ENCODE measurements at places on chromosomes 6 and 20.

GRCh38 chr20:34971561-34972235 is 16.0 kb downstream of the MYH7B start:
- no peaks in the 10 kb centered on the region for H3K27me3 ChIP-seq
- no peak overlapping the region for H3K4me3 ChIP-seq
- no peaks in the 10 kb centered on the region for H3K4me1 ChIP-seq
- no peak overlapping the region for H3K27ac ChIP-seq
- no peak for DNase-seq

DNA sequence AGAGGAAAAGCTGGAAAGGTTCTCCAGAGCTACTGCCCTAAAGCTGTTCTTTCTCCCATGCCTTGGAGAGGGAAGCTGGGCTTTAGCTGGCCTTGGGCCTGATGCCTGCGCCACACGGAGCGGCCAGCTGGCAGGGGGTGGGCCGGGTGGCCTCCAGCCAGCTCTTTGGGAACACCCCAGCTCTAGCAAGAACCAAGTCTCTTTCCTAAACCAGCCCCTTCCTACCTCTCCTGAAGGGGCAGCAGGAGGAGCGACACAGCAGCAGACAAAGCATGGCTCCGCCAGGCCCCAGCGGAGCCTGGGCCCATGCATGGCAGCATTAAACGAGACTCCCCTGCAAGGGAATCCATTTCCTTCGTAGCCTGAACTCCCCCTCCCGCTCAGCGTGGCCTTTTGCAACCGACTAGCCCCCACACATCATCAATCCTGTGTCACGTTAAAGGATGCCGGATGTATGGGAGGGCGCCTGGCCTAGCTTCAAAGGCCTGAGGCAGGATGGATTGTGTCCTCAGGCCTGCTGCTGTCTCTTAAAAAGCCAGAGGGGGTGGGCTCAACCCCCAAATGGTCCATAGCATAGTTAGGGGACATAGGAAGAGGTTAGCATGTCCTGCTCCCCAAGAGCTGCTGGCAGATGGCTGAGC is 14.0 kb downstream of the MRPS18A start:
- no peaks in the 10 kb centered on the region for H3K4me1 ChIP-seq
- no peak for DNase-seq
- H3K36me3 ChIP-seq: peaks cover 9% of the 10 kb centered on the region
- no peaks in the 10 kb centered on the region for H3K27me3 ChIP-seq
- H3K4me3 ChIP-seq: no peak overlapping the region
- no peak overlapping the region for H3K27ac ChIP-seq

GRCh38 chr20:62835931-62836861 is 19.3 kb downstream of the COL9A3 start:
- DNase-seq: no peak
- no peaks in the 10 kb centered on the region for H3K4me1 ChIP-seq
- H3K4me3 ChIP-seq: no peak overlapping the region
- H3K27me3 ChIP-seq: no peaks in the 10 kb centered on the region
- no peaks in the 10 kb centered on the region for H3K36me3 ChIP-seq

- DNase-seq: no peak
- H3K36me3 ChIP-seq: no peaks in the 10 kb centered on the region
- peaks cover 15% of the 10 kb centered on the region for H3K4me1 ChIP-seq
- no peak overlapping the region for H3K27ac ChIP-seq
- H3K4me3 ChIP-seq: no peak overlapping the region
- H3K27me3 ChIP-seq: no peaks in the 10 kb centered on the region
Observed at GRCh38 chr6:157143171-157143889, 180.0 kb downstream of the TMEM242 start.

GRCh38 chr20:49665796-49666195 is 47.9 kb downstream of the B4GALT5 start:
- H3K4me1 ChIP-seq: peaks cover 31% of the 10 kb centered on the region
- no peak overlapping the region for H3K4me3 ChIP-seq
- DNase-seq: no peak
- H3K27ac ChIP-seq: no peak overlapping the region
- H3K27me3 ChIP-seq: no peaks in the 10 kb centered on the region

- no peak for DNase-seq
- H3K36me3 ChIP-seq: no peaks in the 10 kb centered on the region
- H3K4me3 ChIP-seq: no peak overlapping the region
- no peaks in the 10 kb centered on the region for H3K27me3 ChIP-seq
- no peaks in the 10 kb centered on the region for H3K4me1 ChIP-seq
- no peak overlapping the region for H3K27ac ChIP-seq
Observed at GRCh38 chr20:59804347-59804746, 129.1 kb downstream of the SYCP2 start.

DNA sequence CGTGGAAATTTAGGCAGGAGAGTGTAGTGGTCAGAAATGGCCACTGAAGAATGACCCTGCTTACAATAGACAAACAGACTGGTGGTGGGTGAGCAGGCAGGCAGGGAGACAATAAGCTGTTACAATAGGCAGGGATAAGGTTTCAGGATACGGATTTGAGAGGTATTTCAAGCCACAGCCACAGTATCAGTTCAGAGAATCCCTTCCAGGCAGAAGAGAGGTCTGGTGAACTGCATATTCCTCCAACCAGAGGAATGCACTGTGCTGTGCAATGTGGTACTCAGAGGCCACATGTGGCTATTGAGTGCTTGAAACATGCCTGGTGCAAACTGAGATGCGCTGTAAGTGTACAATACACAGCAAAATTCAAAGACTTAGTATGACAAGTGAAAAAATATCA is 20.6 kb downstream of the RMND1 start:
- peaks cover 3% of the 10 kb centered on the region for H3K36me3 ChIP-seq
- no peak overlapping the region for H3K4me3 ChIP-seq
- no peaks in the 10 kb centered on the region for H3K27me3 ChIP-seq
- H3K4me1 ChIP-seq: no peaks in the 10 kb centered on the region

- no peak overlapping the region for H3K4me3 ChIP-seq
- H3K36me3 ChIP-seq: peaks cover 31% of the 10 kb centered on the region
- H3K4me1 ChIP-seq: no peaks in the 10 kb centered on the region
- no peaks in the 10 kb centered on the region for H3K27me3 ChIP-seq
Observed at GRCh38 chr6:118501765-118502164, 46.3 kb upstream of the PLN start.

GRCh38 chr6:37485291-37485702 is 14.4 kb downstream of the CCDC167 start:
- DNase-seq: no peak
- H3K4me1 ChIP-seq: peaks cover 20% of the 10 kb centered on the region
- H3K27ac ChIP-seq: no peak overlapping the region
- H3K36me3 ChIP-seq: peaks cover 42% of the 10 kb centered on the region

- no peak overlapping the region for H3K27ac ChIP-seq
- no peaks in the 10 kb centered on the region for H3K4me1 ChIP-seq
Observed at GRCh38 chr6:155054491-155055250, 59.6 kb downstream of the TIAM2 start.

Data from naive thymus-derived CD4-positive, alpha-beta T cell (primary cell).